ENCODE measurements at places on chromosomes 6 and 20.

GRCh38 chr6:45094831-45095230 is 233.3 kb upstream of the RUNX2 start:
- DNase-seq: no peak

DNA sequence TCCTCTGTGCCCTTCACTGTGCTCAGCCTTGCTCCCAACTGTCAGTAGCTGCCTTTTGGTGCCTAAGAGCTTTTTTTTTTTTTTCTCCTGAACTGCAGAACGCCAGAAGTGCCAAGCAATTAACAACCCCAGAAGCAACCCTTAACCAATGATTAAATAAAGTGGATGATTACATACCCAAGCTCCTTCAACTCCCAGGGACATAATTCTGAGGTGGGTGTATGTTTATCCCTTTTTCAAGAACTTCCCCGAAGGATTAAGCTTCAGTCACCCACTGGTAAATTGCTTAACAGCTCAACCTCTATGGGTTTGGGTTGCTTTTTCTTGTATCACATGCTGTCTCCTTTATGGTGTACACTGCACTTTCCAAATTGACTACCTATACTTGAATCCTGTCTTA is 41.1 kb downstream of the KLHL31 start:
- DNase-seq: no peak

DNA sequence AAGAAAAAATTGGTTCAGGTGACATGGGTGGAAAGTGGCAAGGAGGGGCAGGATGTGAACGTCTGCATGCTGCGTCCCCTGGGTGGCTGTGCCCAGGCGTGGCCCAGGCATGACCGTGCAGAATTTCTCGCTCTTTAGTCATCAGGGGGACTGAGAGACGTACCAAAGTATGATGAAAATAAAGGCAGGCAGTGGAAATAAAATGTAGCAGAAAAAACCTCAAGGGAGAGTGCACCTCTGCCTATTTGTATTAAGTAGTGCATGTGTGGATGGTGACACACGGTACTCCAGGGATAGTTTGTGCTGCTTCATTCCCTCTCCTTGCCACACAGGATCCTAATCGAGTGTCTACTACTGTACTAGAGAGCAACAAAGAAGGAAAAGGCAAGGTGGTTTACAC is 81.1 kb downstream of the ATP9A start:
- peak; percentile 69 for DNase-seq

DNA sequence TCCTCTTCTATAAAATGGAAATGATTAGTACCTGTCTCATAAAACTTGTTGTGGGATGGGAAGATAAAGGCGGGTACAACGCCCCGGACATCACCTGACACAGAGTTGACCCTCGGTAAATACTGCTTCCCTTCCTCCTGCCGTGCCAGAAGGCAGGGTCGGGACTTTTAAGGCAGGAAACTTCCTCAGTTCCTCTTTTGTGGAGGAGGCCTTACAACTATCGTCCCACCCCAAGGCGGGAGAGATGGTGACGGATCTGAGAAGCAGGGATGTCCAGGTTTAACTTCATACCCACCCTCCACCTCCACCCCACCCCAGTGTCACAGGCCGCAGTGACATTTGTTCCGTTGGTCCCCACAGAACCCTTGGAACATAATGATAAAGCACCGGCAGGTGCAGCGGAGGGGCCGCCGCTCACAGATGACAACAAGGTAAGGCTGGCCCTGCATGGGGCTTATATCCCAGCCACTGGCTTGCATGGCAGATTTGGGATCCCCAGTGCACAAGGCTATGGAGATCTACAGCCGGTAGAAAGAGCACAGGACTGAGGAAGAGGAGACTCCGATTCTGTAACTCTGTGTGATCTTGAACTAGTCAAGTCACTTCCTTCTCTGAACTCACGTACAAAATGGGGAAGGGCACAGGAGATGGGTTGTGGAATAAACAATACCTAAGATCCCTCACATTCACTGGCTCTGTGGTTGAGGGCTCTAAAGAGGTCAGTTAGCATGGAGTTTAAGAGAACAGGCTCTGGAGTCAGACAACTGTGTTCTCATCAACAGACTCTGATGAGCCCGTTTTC is 764 bp downstream of the DNTTIP1 start:
- no peak for DNase-seq

GRCh38 chr6:39208223-39208739 is 21.0 kb downstream of the KCNK5 start:
- DNase-seq: no peak

DNA sequence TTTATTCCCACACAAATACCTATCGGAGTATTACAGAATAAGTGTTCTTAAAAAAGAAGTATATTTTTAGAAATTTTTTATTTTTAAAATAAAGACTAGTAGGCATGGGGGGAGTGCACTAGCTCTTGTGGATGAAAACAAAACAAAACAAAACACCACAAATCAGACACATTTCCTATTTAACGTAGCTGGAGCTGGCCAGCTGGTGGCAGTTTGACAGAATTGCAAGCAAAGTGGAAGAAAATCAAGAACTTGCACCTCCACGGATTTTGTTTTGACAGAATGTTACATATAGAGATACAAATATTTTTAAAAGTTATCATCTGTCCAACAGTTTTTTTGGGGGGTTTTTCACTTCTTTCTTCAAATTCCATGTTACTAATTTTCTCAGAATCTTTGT is 63.6 kb upstream of the SNRPB2 start:
- no peak for DNase-seq

DNA sequence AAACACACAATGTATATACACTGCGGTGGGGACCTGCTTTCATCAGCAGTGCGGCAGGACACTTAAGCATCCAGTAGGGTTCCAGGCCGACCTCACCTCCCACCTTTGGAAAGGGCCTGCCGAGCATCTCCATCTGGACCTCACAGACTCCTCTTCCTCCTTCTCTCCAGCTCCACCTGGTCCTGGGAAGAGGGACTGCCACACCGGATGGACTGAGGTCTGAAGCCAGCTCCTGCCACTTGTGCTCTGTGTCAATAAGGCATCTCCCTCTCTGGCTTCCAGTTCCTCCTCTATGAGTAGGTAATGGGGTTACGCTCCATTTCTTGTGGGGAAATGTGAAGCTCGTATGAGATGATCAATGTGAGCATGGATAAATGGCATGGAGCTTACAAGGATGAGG is 19.1 kb upstream of the NNAT start:
- DNase-seq: no peak

DNA sequence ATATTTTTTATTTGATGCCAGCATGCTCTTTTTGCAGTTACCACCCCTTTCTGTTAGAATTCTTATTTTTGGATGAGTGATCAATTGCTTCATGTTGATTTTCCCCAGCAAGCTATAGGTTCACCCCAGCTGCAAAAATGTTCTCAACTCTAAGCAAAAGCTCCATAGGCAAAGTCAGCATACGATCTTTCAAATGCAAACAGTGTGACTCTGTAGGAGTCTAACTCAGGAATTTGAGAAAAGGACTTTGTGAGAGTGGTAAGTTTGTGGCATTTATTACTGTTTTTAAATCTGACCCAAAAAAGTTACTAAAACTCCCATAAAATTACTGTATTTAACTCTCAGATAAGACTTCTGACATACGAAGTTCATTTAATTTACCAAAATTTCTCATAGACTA is 134.9 kb upstream of the HSF2 start:
- DNase-seq: no peak

- no peak for DNase-seq
These were observed at the start of gene MATN4 for GRCh38 chr20:45308117-45308778. TSS of gene MATN4 (minus strand) at chr20:45308299. CDS start at chr20:45305582, 2,717 bp downstream.

GRCh38 chr6:139080255-139080920 is 51.8 kb downstream of the ABRACL start:
- no peak for DNase-seq

DNA sequence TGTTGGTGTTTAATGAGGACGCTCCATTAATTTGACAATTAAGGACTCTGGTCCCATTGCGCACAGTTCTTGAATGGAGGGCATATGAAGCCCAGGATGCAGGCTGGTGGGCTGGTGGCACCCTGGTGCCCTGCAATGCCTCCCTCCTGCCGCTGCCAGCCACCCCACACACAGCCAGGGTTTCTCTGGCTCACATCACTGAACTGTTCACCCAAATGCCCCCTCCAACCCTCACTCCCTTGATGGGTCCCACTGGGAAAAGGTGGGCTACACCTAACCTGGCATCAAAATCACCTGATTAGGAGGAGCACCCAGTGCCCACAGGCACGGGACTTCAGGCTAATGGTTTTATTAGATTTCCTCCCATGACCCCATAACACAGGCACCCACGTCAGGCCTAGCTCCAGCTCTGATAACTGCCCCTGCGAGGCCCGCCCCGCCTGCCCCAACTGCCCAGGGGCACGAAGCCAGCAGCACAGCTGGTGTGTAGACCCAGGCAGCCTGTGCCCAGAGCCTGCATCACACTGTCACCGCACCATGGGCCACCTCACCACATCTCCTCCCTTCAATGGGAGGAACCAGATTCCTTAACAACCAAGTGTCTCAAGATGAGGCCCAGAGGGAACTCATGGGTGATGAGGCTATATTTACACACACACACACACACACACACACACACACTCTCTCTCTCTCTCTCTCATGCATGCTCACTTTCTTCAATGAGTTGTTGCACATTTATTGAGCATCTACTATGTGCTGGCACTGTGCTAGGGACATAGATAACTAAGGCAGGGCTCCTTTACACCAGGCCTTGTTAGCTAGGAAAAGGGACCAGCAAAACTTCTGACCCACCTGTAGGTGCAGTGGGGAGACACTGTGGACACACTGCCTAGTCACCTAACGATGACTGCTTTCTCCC is 107.3 kb downstream of the NOL4L start:
- DNase-seq: no peak

DNA sequence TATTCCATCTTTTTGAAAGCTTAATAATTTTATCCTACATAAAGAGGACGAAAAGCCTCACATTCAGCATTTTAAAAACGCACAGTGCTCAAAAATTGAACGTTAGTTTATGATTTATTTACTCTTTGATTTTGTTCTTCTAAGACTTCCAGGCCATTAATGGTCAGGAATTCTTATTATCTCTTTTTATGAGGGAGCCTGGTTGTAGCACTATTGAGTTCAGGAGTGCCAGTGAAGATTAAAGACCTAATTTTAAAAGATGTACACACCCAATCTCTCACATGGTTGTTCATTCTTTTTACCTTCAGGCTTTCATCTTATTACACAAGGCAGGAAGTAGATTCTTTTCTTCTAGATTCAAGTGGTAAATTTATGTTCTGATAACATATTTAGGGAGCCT is 68.6 kb downstream of the HDDC2 start:
- DNase-seq: no peak

DNA sequence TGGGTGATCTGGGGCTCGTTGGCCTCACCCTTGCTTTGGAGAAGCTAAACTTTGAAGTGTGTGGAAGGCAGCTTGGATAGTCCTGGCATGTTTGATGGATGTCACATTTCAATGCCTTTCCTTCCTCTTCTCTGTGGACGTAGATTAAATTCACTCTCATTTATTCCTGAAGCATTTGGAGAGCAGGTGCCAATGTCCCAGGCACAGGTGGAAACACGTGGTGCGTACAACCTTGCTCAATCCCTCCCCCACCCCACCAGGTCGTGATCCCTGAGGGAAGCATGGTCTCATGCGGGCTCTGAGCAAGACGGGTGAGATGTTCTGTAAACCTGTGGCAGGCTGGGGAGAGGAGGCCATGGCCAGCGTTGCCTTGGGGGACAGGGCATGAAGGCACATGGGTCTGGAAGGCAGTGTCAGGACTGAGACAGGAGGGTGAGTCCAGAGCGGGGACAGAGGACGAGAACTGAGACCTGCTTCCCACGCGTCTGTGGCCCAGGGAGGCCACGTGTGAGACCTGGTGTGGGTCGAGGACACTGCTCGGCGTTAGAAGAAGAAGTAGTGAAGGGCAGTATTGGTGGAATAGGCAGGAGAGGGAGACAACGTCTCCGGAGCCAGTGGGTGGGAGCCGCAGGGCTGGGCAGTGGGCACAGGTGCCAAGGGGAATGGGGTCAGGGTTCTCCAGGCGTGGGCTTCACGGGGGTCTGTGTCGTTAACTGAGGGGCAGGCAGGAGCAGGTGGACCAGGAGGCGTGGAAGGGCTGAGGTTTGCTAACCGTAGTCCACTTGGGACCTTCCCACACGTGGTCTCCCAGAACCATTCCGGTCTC is 34.4 kb downstream of the SMOC2 start:
- DNase-seq: no peak

DNA sequence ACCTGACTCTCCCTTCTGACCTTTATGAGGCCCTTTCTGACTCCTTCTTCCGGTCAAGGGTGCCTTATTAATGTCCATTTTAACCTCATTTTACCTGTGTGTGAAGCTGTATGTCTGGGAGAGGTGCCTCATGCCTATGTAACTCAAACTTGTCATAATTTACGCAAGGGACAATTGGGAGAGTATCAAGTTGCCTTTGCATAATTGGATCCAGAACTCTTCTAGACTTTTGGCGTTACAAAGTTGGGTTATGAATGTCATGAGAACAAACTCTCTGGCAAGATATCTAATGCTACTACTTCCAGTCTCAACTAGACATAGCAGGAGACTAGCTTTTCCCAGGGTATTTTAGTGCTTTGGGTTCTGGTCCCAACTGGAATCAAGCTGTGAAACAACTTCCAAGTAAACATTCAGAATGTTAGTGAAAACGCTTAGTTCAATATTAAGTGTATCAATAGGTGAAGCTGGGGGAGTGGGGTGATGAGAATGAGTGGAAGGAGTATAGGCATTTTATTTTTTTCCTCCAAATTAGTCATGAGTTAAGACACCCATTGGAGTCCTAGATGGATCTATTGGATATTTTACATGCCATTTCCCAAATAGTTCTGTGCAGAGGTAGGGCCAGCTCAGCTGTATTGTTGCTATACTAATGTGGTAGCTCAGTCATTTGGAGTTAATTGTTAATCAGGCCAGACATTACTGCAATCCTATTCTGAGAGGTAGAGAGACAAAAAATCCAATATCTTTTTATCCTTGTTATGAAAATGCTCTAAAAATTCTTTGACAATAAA is 159.9 kb downstream of the TFAP2B start:
- no peak for DNase-seq

- DNase-seq: peak; percentile 51
These were observed 2.8 kb upstream of the LRRC1 start for GRCh38 chr6:53792016-53792415.

- peak; percentile 4 for DNase-seq
These were observed 425 bp downstream of the HBS1L start for GRCh38 chr6:135054226-135054568.

DNA sequence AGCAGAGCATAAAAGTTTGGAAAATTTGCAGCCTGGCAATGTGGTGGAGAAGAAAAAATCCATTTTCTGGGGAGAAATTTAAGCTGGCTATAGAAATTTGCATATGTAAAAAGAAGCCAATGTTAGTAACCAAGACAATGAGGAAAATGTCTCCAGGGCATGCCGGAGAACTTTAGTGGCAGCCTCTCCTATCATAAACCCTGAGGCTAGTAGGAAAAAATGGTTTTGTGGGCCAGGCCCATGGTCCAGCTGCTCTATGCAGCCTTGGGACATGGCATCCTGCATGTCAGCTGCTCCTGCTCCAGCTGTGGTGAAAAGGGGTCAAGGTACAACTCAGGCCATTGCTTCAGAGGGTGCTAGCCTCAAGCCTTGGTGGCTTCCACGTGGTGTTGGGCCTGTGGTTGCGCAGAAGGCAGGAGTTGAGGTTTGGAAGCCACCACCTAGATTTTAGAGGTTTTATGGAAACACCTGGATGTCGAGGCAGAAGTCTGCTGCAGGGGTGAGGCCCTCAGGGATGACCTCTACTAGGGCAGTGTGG is 101.8 kb upstream of the SYNCRIP start:
- no peak for DNase-seq
